Activated CD4-positive, alpha-beta T cell treated with anti-CD3 and anti-CD28 coated beads for 36 hours (primary cell): ENCODE measurements at places on chromosomes 16 and 17. TPM values are rescaled to one million over a fixed set of nuclear protein-coding genes. Genes with fewer than 3 reads are reported as not detected.

The EFCAB5 gene
- 0.54 TPM for total RNA-seq

The MATCAP1 gene
- total RNA-seq: 30.4 TPM

The MT4 gene
- total RNA-seq: not detected

The TMEM235 gene
- not detected for total RNA-seq

The KCTD11 gene
- total RNA-seq: 5.0 TPM

The CCL4 gene
- total RNA-seq: 290 TPM

The BRCA1 gene
- 115 TPM for total RNA-seq

The TSPAN10 gene
- total RNA-seq: 0.34 TPM

The DBF4B gene
- 23.5 TPM for total RNA-seq

The AMZ2 gene
- total RNA-seq: 119 TPM

The KRTAP17-1 gene
- not detected for total RNA-seq

The SLC2A4 gene
- 0.16 TPM for total RNA-seq

The SMIM36 gene
- not detected for total RNA-seq

The BCL6B gene
- 0.27 TPM for total RNA-seq

The NPTX1 gene
- total RNA-seq: 27.5 TPM

The FKBP10 gene
- 0.42 TPM for total RNA-seq

The MEIOB gene
- total RNA-seq: 0.14 TPM

The DDX19B gene
- 34.7 TPM for total RNA-seq

The PYDC1 gene
- total RNA-seq: not detected

The TP53TG3F gene
- total RNA-seq: 0.19 TPM

The CACNG3 gene
- total RNA-seq: not detected

The OR4D1 gene
- 0.16 TPM for total RNA-seq

The CCL2 gene
- total RNA-seq: not detected
